ENCODE measurements at places on chromosomes 11 and 22. TPM values are rescaled to one million over a fixed set of nuclear protein-coding genes. Genes with fewer than 3 reads are reported as not detected.

TRIM49D2 gene
- total RNA-seq = not detected

SCGB1A1 gene
- not detected for total RNA-seq

OTOG gene
- not detected for total RNA-seq

SCGB2A2 gene
- 1,077 TPM for total RNA-seq

- no peak for DNase-seq
- H3K27ac ChIP-seq = no peak overlapping the region
- H3K4me3 ChIP-seq = no peak overlapping the region
- no peaks in the 10 kb centered on the region for H3K4me1 ChIP-seq
Observed at GRCh38 chr11:88043149-88043548, 132.1 kb downstream of the RAB38 start.

OR52R1 gene
- not detected for total RNA-seq

USH1C gene
- total RNA-seq = not detected

GRCh38 chr22:20429254-20430100 lies 8.1 kb downstream of the SCARF2 start:
- H3K27ac ChIP-seq = no peak overlapping the region
- peaks cover 50% of the 10 kb centered on the region for H3K27me3 ChIP-seq
- H3K36me3 ChIP-seq = peaks cover 8% of the 10 kb centered on the region
- peaks cover 50% of the 10 kb centered on the region for H3K4me1 ChIP-seq
- peak overlapping the region; percentile 43 for H3K4me3 ChIP-seq

C22orf31 gene
- not detected for total RNA-seq

LMNTD2 gene
- 8.1 TPM for total RNA-seq

DNA sequence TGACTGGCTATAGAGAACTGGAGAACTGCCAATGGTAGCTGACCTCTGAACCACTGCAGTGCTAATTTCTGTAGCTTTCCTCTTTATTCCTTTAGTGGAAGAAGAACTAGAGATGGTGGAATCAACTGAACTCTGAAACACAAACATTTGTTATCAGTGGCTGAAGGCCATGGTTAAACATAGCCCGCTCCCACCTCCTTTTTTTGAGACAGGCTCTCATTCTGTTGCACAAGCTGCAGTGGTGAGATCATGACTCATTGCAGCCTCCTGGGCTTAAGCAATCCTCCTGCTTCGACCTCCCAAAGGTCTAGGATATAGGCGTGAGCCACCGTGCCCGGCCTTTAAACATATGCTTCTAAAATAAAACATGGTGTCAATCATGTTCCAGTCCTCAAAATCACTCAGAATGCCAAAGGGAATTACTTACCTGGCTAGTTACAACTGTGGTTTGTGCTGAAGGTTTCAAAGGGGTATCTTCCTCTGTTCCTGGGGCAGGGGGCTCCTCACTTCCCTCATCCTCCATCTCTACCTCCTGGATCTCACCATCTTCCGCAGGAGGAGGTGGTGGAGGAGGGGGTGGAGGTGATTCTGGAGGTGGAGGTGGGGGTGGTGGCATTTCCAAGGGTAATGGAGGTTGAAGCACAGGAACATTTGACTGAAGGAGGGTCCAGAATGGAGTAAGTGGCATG lies 9.0 kb upstream of the AGBL2 start:
- peaks cover 5% of the 10 kb centered on the region for H3K4me1 ChIP-seq
- no peak overlapping the region for H3K4me3 ChIP-seq
- DNase-seq = no peak
- H3K27ac ChIP-seq = no peak overlapping the region
- no peaks in the 10 kb centered on the region for H3K27me3 ChIP-seq

ABCC8 gene
- not detected for total RNA-seq

- no peak for DNase-seq
- peaks cover 46% of the 10 kb centered on the region for H3K4me1 ChIP-seq
- H3K36me3 ChIP-seq = peaks cover 81% of the 10 kb centered on the region
- H3K27ac ChIP-seq = peak overlapping the region; percentile 82
Observed at GRCh38 chr22:20569059-20570058, 61.9 kb downstream of the MED15 start.

HOATZ gene
- not detected for total RNA-seq

DNA sequence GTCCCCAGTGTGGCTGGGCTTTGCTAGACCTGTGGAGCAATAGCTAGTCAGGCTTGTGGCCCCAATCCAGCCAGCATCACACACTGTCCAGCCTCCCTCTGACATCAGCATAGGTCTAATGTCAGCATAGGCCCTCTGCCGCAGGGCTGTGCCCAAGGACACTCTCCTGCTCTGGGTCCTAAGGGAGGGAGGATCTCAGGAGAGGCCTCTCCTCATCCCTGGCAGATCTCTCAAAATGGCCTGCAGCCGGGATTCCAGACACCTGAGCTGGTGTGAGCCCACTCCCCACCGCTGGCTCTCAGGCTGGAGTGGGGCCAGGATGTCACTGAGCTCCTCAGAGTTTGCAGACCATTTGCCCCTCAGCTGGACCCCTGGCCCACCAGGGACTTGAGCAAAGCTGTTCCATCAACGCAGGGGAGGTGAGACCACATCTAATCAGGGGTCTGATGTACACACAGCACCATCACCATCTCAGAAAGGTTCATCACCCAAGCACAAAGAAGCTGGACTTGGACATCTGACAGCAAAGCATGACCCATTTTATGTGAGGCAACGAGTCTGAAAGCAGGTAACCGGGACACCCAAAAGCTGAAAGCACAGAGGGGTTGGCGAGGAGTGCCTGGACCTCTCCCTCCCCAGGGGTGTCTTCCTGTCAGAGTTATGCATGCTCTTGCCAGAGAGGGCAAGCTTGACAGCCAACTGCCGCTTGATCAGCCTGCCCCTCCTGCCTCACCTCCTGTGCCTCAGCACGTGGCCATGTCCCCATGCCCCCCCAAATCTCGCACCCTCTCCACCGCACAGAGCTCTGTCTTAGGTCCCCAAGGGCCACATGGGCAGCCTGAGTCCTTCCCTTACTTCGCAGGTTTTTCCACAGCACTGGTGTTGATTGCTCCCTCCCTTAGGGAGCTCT lies 69.7 kb upstream of the SEPTIN5 start:
- no peak overlapping the region for H3K4me3 ChIP-seq
- H3K4me1 ChIP-seq = peaks cover 5% of the 10 kb centered on the region
- no peaks in the 10 kb centered on the region for H3K36me3 ChIP-seq
- H3K27me3 ChIP-seq = peaks cover 18% of the 10 kb centered on the region
- DNase-seq = no peak

- no peak for DNase-seq
- H3K4me3 ChIP-seq = no peak overlapping the region
- no peaks in the 10 kb centered on the region for H3K36me3 ChIP-seq
- H3K27ac ChIP-seq = no peak overlapping the region
Observed at GRCh38 chr11:78338138-78338537, 79.5 kb downstream of the GAB2 start.

- no peaks in the 10 kb centered on the region for H3K27me3 ChIP-seq
- peaks cover 19% of the 10 kb centered on the region for H3K4me1 ChIP-seq
- no peak overlapping the region for H3K27ac ChIP-seq
- no peaks in the 10 kb centered on the region for H3K36me3 ChIP-seq
Observed at GRCh38 chr11:57343825-57344224, 5.7 kb downstream of the P2RX3 start.

RAB38 gene
- total RNA-seq = 27.8 TPM

DNA sequence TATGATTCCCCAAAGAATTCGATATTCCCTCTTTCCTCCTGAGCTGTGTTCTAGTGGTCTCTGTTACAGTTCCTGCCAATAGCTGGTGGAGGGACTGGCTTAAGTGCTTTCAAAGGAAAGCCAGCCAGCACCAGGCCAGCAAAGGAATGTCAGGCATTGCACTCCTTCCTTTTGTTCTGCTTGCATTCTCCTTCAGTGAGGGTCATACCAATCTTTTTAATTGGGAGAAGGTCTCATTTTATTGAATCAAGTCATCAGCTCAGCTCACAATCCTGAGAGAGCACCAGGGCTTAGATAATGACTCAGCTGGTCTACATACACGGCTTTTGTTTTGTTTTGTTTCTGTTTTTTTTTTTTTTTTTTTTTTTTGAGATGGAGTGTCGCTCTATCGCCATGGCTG lies 222.9 kb downstream of the NAV2 start:
- H3K27me3 ChIP-seq = no peaks in the 10 kb centered on the region
- peaks cover 17% of the 10 kb centered on the region for H3K36me3 ChIP-seq
- H3K27ac ChIP-seq = no peak overlapping the region
- DNase-seq = no peak

GRCh38 chr11:6864438-6864837 lies 1.6 kb downstream of the OR10A2 start:
- no peaks in the 10 kb centered on the region for H3K4me1 ChIP-seq
- H3K27ac ChIP-seq = no peak overlapping the region
- no peak overlapping the region for H3K4me3 ChIP-seq
- DNase-seq = no peak

- H3K4me1 ChIP-seq = peaks cover 10% of the 10 kb centered on the region
- peak; percentile 47 for DNase-seq
- H3K36me3 ChIP-seq = no peaks in the 10 kb centered on the region
Observed at GRCh38 chr11:116701297-116701801, 71.4 kb downstream of the BUD13 start.

FADS3 gene
- 24.7 TPM for total RNA-seq

DNA sequence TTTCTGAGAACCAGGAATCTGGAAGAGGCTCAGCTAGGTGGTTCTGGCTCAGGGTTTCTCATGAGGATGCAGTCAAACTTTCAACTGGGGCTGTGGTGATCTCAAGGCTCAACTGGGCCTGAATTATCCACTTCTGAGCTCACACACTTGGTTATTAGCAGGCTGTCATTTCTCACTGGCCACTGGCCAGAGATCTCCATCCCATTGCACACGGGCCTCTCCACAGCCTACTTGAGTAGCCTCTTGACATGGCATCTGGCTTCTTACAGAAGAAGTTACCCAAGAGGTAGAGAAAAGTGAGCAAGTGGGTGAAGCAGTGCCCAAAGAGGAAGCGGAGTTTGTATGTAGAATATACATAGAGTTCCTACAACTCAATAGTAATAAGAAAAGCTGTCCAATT lies 16.0 kb downstream of the CALCA start:
- no peaks in the 10 kb centered on the region for H3K36me3 ChIP-seq
- no peak overlapping the region for H3K4me3 ChIP-seq
- DNase-seq = no peak
- no peaks in the 10 kb centered on the region for H3K27me3 ChIP-seq
- no peak overlapping the region for H3K27ac ChIP-seq

- DNase-seq = no peak
- peaks cover 16% of the 10 kb centered on the region for H3K4me1 ChIP-seq
- peaks cover 2% of the 10 kb centered on the region for H3K27me3 ChIP-seq
Observed at GRCh38 chr11:116731821-116732220, 41.0 kb downstream of the BUD13 start.

DNA sequence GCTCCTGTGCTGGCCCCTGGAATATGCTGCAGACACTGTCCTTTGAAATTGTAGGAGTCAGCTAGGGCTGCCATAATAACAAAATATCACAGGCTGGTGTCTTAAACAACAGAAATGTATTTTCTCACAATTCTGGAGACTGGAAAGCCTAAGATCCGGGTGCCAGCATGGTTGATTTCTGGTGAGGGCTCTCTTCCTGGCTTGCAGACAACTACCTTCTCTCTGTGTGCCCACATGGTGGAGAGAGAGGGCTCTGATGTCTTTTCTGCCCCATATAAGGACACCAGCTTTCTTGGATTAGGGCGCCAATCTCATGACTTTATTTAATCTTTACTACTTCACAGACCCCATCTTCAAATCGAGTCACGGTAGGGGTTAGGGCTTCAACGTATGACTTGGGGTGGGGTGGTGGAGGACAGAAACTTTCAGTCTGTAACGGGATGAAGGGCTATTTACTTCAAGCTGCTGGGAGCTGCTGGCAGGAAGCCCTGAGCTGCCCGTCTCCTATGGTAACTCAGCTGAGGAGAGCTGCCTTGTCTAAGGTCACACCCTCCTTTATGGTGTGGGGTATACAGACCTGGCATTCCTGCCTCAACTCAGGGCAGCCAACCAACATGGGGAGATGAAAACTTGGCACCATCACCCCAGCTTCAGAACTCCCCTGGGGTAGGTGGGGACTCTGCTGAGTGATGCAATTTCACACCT lies 142.9 kb upstream of the ZBED5 start:
- no peaks in the 10 kb centered on the region for H3K4me1 ChIP-seq
- H3K27me3 ChIP-seq = peaks cover 7% of the 10 kb centered on the region
- H3K36me3 ChIP-seq = no peaks in the 10 kb centered on the region

DNA sequence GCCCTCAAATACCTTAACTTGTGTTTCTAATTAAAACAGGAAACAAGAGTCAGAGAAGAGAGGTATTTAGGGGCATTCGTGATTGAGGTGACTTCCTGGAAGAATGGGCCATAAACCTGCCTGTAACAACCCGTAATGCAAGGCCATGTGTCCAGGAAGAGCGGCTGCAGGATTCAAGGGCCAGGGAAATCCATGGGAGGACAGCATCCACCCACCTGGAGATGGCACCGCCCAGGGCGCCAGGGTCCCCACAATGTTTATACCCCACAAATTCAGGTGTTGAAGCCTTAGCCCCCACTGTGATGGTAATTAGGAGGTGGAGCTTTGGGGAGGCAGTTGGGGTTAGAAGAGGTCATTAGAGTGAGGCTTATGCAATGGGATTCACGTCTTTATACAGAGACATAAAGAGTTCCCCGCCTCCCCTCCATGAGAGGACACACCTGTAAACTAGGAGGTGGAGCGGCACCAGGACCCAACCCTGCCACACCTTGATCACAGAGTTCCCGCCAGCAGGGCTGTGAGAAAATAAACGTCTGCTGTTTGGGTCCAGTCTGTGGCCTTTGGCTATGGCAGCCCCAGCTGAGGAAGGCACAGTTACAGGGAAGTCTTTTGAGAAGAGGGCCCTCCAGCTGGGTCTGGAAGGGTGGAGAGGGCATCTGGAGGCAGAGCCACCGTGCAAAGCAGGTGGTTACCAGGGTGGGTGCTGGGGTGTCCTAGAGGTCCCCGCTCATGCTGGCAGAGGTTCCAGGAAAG lies 1394.3 kb downstream of the TBC1D22A start:
- peaks cover 10% of the 10 kb centered on the region for H3K4me1 ChIP-seq
- H3K27ac ChIP-seq = no peak overlapping the region
- no peaks in the 10 kb centered on the region for H3K36me3 ChIP-seq

- no peak overlapping the region for H3K27ac ChIP-seq
- no peaks in the 10 kb centered on the region for H3K4me1 ChIP-seq
- no peaks in the 10 kb centered on the region for H3K27me3 ChIP-seq
- no peak overlapping the region for H3K4me3 ChIP-seq
- DNase-seq = no peak
- no peaks in the 10 kb centered on the region for H3K36me3 ChIP-seq
Observed at GRCh38 chr22:45483918-45484499, 18.7 kb upstream of the FBLN1 start.

DNA sequence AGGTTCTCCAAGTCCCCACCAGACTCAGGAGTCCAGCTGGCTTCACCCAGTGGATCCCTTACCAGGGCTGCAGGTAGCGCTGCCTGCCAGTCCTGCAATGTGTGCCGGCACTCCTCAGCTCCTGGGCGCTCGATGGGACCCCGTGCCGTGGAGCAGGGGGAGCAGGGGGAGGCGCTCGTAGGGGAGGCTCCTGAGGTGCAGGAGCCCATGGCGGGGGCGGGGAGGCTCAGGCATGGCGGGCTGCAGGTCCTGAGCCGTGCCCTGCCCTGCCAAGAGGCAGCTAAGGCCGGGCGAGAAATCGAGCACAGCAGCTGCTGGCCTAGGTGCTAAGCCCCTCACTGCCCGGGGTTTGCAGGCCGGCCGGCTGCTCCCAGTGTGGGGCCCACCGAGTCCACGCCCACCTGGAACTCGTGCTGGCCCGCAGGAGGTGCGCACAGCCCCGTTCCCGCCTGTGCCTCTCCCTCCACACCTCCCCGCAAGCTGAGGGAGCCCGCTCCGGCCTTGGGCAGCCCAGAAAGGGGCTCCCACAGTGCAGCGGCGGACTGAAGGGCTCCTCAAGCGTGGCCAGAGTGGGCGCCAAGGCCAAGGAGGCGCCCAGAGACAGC lies 792.9 kb upstream of the CCDC179 start:
- DNase-seq = no peak
- no peaks in the 10 kb centered on the region for H3K36me3 ChIP-seq
- no peak overlapping the region for H3K4me3 ChIP-seq
- H3K4me1 ChIP-seq = no peaks in the 10 kb centered on the region

- peaks cover 28% of the 10 kb centered on the region for H3K4me1 ChIP-seq
- DNase-seq = no peak
- peaks cover 4% of the 10 kb centered on the region for H3K27me3 ChIP-seq
- no peaks in the 10 kb centered on the region for H3K36me3 ChIP-seq
Observed at GRCh38 chr11:74417379-74417804, 19.2 kb upstream of the PGM2L1 start.

BARX2 gene
- total RNA-seq = 31.8 TPM
